ENCODE measurements at places on chromosomes 16 and 17. TPM values are rescaled to one million over a fixed set of nuclear protein-coding genes. Genes with fewer than 3 reads are reported as not detected.

Gene MYH13
- not detected for total RNA-seq

Gene SGCA
- 58.1 TPM for total RNA-seq

Gene FNDC8
- not detected for total RNA-seq

Gene ZSCAN10
- total RNA-seq: not detected

Gene GSG1L2
- total RNA-seq: not detected

Gene ZFP90
- 24.9 TPM for total RNA-seq

Gene TEKT5
- total RNA-seq: not detected

Gene NPIPB13
- 0.62 TPM for total RNA-seq
